ENCODE measurements at places on chromosomes 12 and 14. TPM values are rescaled to one million over a fixed set of nuclear protein-coding genes. Genes with fewer than 3 reads are reported as not detected.

GRCh38 chr12:98678946-98679610 is 34.0 kb downstream of the APAF1 start:
- no peak for DNase-seq

- no peak for DNase-seq
These were observed 358.6 kb downstream of the EGLN3 start for GRCh38 chr14:33592297-33592696.

- no peak for DNase-seq
These were observed 43.7 kb upstream of the KICS2 start for GRCh38 chr12:64265839-64266238.

- DNase-seq, result no peak
These were observed 37.9 kb downstream of the DLK1 start for GRCh38 chr14:100764471-100765115.

GRCh38 chr14:59363531-59364226 is 101.5 kb downstream of the GPR135 start:
- DNase-seq, result no peak

GRCh38 chr12:79115743-79116142 is 251.2 kb downstream of the SYT1 start:
- DNase-seq, result no peak

- DNase-seq, result no peak
These were observed 54.2 kb downstream of the ELK3 start for GRCh38 chr12:96248136-96248931.

DNA sequence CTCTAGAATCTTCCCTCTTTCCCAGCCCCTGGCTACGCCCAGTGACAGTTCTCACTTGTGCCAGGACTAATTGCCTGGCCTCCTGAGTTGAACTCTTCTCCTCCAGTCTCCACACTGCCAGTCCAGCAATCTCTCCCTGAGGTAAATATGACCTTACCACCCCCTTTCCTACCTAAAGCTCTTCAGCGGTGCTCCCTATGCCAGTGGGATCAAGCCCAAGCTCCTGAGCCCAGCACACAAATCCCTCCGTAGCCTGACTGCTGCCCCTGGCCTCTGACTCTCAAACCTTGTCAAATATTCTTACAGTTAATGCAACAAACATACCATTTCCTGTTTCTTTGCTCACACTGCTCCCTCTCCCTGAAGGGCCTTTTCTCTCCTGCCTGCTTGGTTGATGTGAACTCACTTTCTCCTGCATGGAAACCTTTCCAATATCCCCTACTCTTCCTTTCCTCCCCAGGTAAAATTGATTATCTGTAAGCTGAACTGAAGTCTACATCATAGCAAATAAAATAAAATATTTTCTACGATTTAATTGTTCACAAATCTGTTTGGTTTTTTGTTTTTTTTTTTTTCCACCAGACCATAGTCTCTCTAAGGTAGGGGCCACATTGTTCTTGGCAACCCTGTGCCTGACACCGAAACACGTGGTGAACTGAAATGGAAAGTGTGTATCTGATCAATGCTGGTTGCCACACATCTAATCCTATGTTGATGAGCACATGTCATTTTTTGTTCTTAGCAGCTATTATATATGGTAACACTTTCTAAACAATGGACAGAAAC is 147.5 kb downstream of the SLC38A6 start:
- no peak for DNase-seq

- DNase-seq, result no peak
These were observed 5.0 kb upstream of the CD63 start for GRCh38 chr12:55733858-55734257.

DNA sequence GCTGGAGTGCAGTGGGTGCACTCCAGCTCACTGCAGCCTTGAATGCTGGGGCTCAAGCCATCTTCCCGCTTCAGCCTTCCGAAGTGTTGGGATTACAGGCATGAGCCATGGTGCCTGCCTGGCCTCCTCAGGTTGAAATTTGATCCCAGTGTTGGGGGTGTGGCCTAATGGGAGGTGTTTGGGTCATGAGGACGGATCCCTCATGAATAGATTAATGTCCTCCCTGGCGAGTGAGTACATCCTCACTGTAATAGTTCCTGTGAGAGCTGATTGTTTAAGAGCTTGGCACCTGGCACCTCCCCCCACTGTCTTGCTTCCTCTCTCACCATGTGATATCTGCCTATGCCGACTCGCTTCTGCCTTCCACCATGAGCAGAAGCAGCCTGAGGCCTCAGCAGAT is 84.7 kb downstream of the TSPAN9 start:
- DNase-seq, result no peak

- no peak for DNase-seq
These were observed 27.7 kb upstream of the MYL2 start for GRCh38 chr12:110948041-110948440.

DNA sequence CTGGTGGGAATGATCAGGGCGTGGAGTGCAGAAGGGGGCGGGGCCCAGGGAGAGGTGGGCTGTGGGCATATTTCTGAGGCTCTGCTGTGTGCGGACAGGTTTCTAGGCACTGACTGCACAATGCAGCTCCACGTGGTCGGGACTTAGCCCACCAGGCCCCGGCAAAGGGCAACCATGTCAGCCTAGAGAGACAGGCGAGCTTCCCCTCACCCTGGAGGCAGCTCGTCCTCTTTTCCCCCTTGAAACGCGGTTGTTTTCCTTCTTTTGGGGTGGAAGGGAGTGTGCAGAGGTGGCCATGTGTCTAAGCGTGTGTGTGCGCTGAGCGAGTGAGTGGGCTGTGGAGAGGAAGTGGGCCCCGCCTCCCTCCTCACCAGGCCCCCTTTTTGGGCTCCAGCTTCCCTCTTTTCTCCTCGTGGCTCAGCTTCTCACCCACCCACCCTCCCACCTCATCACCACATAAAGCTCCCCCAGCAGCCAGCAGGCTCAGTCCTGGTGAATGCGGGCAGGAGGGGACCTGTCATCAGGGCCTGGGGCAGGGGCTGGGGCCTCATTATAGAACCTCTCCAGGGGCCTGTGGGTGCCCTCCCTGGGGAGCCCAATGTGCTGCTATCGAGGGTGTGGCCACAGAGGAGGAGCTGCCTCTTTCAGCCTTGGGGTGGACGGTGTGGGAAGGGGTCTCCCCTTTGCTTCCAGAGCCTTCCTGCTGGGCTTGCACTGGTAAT is 22.0 kb downstream of the LRTM2 start:
- DNase-seq, result no peak

DNA sequence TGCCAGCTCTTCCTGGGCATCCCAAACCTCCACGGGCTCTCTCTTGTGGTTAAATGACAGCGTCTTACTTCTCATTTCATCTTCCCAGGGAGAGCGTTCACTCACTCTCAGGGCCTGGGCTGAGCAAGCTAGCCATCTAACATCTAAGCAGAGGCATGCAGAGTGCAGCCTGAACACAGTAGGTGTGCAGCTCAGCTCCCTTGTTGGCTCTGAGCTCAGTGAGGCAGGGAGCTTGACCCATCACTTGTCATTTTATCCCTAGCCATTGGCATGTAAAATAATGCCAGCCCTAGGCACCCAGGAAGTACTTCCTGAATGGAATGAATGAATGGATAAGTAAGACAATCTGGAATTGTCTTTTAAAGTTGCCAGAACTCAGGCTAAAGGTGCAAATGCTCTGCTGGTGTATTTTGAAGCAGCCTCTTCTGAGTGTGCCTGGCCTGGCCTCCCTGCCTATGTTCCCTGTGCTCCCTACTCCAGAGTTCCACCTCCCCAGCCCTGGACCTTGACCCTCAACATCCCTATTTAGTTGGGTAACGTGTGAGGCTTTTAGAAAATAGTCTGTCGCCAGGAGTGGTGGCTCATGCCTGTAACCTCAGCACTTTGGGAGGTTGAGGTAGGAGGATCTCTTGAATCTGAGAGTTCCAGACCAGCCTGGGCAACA is 9.5 kb upstream of the MEG3 start:
- no peak for DNase-seq

DNA sequence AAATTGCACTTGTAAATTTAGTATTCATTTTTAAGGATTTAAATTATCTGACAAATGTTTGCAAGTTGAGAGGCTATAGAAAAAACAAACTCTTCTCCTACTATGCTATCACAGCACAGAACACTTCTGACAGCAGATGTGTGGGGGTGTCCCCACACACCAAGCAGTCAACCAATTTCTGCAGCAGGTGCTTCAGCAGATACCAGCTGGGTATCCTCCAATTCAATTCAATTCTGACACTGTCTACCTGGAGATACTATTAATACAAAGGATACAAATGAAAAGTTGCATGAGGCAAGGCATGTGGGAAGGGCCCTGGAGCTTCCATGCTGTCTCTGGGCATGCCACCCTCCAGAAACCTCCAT is 35.1 kb downstream of the PCNX1 start:
- no peak for DNase-seq

DNA sequence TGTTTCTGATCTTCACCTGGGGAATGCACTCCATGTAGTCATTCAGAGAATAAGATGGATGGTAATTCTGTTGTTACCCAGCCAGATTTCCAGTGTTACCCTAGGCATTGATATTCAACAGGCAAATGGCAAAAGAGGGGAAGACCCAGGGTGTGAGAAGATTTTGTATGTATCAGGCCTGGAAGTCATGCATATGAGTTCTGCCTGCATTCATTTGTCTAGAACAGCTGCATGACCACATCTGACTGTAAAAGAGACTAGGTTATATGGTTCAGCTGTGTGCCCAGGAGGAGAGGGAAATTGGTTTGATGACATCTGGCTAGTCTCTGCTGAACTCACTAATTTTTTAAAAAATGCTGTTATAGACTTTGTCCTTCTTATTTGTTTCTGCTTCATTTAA is 224.9 kb downstream of the NAV3 start:
- DNase-seq, result no peak

GRCh38 chr12:70837026-70837425 is 83.5 kb downstream of the PTPRR start:
- DNase-seq, result no peak

GRCh38 chr12:41074473-41074769 is 113.7 kb upstream of the PDZRN4 start:
- no peak for DNase-seq

DNA sequence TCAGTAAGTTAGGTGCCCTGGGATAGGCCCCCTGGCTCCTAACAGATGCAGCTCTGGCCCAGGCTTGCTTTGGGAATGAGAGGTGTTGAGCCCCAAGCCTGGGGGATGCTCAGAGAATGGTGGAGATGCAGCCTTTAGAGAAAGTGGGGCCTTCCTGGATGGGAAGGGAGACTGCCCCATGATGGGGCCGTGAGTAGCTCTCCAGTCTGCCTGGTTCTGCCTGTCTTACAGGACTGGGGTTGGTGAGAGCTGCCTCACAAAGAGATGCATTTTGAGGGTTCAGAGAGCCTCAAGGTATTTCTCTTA is 523 bp upstream of the VRTN start:
- no peak for DNase-seq

- no peak for DNase-seq
These were observed 25.9 kb upstream of the CRIP2 start for GRCh38 chr14:105448706-105449111.

DNA sequence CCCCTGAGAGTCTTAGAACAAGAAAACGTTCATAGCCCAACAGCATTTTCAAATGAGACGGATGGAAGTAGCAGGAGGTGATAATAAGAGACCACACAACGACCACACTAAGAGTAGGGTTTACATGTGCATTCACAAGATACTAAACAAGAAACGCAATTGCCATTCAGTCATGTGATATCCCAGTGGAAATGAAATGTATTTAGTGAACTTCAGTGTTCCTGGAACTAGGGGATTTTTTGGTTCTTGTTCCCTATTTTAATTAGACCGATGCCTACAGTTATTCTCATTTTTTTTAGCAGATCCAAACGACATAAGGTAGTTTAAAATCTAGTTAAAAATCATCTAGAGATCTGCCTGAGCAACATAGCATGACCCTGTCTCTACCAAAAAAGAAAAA is 150.0 kb downstream of the GPR65 start:
- DNase-seq, result no peak

GRCh38 chr12:52063082-52063924 is 6.5 kb upstream of the ATG101 start:
- no peak for DNase-seq

- no peak for DNase-seq
These were observed 52.0 kb downstream of the PAPLN start for GRCh38 chr14:73289308-73289707.

- no peak for DNase-seq
These were observed 8.9 kb downstream of the DDHD1 start for GRCh38 chr14:53144244-53144643.

DNA sequence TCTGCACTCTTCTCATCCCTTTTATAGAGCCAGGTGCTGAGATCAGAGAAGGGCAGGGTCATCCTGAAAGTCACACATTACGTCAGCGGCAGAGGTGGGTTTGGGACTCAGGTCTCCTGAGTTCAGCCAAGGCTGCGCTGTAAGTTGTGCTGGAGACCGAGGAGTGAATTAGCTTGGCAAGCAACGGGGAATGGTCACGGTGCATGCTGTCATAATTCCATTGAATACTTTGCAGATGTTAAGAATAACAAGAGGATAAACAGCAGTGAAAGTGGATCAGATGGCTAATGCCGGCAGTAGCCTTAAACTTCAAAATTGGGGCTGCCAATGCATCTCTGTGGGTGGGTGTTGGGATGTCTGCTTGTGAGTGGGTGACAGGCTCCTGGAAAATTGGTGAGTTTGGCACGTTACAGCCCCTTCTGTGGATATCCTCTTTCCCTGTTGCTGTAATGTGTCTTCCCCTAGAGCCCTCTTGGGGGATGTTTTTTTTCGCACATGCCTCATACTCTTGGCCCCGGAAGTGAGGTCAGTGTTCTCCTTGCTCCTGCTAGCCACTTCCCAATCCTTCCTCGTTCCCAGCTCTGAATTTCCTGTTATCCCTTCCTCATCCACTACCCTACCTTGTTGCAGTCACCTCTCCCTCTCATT is 287.1 kb upstream of the SRRM4 start:
- no peak for DNase-seq

GRCh38 chr14:102690509-102691286 is 86.6 kb upstream of the TRAF3 start:
- DNase-seq, result no peak

Gene ABCC9
- 1.1 TPM for total RNA-seq

Gene CLMN
- total RNA-seq, result 2.6 TPM

Gene TC2N
- total RNA-seq, result 0.29 TPM

Gene KCNA1
- not detected for total RNA-seq

Gene CMA1
- not detected for total RNA-seq

Gene RPGRIP1
- not detected for total RNA-seq

Gene P2RX2
- not detected for total RNA-seq

Gene HOXC13
- total RNA-seq, result not detected

Gene SLC5A8
- total RNA-seq, result not detected

Gene PYM1
- total RNA-seq, result 35.8 TPM

Gene RAB15
- 17.6 TPM for total RNA-seq

Gene KNTC1
- 20.4 TPM for total RNA-seq

Measured in glomerular endothelial cell (primary cell).